ENCODE measurements at places on chromosomes 16 and 17.

DNA sequence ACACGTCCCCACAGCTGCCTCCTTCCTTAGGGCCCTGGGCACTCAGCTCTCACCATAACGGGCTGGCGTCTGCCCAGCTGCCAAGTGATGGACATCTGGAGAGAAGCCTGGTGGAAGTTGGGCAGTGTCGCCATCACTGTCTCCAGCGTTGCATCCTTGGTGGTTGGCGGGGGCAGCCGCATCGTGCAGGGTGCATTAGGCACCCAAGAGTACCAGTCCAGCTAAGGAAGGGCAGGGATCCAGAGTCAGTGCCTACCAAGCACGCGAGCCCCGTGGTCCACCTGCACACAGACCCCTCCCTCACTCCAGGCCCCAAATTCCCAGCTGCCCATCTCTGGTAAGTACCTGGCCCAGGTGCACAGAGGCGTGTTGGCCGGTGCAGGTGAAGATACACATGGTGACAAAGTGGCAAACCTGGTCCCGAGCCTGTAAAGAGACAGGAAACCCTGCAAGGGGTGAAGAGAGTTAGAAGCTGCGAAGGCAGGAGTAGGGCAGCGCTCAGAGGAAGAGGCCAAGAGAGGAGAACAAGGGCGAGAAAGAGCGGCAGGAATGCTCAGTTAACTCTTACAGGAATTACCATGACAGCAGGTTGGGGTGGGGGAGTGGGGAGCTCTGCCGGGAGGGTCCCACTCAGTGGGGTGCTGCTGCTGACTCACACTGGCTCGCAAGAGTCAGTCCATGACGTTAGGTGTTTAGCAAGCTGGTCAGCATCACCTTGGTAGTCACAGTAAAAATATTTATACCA is 9.5 kb downstream of the ALOX15 start:
- DNase-seq: no peak

GRCh38 chr16:65641049-65641761 is 519.3 kb upstream of the CDH11 start:
- no peak for DNase-seq

DNA sequence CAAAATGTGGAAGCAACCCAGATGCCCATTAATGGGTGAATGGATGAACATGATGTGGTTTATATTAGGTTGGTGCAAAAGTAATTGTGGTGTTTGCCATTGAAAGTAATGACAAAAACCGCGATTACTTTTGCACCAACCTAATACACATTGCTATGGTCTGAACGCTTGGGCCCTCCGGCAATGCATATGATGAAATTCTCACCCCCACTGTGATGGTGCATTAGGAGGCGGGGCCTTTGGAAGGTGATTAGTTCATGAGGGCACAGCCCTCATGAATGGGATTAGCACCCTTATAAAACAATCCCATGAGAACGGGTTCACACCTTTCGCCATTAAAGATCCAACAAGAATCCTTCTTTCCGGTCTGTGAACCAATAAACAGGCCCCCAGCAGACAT is 25.3 kb upstream of the PRM1 start:
- DNase-seq: no peak

DNA sequence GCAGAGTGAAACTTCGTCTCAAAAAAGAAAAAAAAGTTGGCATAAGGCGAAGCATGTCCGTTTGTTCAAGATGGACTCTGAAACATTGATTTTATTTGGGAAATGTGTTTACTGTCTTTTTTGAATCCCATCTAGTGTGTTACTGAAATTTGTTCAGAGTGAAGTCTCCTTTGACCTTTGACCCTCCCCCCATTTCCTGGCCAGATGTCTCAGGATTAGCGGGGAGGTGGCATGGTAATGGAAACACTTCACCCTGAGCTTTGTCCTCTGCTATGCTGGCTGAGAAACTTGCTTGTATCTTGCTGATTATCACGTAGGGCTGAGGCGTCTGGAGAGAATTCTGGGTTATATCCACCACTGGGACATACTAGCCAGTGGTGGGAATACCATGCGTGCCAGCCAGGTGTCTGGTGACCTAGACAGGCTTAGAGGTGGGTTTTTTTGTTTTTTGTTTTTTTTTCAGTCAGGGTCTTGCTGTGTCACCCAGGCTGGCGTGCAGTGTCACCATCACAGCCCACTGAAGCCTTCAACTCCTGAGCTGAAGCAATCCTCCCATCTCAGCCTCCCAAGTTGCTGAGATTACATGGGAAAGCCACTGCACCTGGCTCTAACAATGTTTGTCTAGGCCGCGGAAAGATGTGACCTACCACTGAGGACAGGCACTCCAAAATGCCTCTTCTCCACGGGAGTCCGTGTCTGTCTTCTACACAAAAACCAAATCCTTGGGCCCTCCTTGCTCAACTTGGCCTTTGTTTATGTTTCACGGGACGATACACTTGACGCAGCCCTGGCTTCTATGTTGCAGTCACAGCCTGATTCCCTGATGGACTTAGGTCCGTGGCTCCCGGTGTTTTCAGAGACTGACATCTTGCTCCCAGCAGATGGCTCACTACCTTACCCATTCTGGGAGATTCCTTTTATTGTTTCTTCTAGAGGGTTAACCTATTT is 6.6 kb upstream of the GALK1 start:
- no peak for DNase-seq

- peak; percentile 6 for DNase-seq
Observed at GRCh38 chr17:69326377-69327059, 415 bp downstream of the ABCA5 start.

DNA sequence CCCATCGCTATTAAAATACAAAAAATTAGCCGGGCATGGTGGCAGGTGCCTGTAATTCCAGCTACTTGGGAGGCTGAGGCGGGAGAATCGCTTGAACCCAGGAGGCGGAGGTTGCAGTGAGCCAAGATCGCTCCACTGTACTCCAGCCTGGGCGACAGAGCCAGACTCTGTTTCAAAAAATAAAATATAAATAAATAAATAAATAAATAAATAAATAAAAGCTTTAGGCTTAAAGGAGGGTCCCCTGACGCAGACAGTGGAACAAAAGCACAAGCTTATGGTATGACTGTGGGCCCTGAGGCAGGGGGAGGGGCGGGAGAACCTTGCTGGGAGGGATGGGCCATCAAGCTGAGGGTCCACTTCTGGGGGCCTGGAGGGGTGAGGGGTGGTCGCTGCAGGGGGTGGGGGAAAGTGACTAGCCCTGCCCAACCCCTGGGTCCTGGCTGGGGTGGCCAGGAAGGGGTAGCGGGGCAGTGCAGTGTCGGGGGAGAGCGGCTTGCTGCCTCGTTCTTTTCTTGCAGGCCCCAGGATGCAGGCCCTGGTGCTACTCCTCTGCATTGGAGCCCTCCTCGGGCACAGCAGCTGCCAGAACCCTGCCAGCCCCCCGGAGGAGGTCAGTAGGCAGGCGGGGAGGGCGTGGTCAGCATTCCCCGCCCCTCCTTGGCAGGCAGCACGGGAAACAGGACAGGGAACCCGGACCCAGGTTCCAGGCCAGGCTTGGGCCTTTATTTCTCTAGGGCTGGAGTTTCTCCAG is 4.7 kb downstream of the SERPINF1 start:
- no peak for DNase-seq

GRCh38 chr17:49739641-49740271 is 24.2 kb downstream of the FAM117A start:
- DNase-seq: peak; percentile 96

DNA sequence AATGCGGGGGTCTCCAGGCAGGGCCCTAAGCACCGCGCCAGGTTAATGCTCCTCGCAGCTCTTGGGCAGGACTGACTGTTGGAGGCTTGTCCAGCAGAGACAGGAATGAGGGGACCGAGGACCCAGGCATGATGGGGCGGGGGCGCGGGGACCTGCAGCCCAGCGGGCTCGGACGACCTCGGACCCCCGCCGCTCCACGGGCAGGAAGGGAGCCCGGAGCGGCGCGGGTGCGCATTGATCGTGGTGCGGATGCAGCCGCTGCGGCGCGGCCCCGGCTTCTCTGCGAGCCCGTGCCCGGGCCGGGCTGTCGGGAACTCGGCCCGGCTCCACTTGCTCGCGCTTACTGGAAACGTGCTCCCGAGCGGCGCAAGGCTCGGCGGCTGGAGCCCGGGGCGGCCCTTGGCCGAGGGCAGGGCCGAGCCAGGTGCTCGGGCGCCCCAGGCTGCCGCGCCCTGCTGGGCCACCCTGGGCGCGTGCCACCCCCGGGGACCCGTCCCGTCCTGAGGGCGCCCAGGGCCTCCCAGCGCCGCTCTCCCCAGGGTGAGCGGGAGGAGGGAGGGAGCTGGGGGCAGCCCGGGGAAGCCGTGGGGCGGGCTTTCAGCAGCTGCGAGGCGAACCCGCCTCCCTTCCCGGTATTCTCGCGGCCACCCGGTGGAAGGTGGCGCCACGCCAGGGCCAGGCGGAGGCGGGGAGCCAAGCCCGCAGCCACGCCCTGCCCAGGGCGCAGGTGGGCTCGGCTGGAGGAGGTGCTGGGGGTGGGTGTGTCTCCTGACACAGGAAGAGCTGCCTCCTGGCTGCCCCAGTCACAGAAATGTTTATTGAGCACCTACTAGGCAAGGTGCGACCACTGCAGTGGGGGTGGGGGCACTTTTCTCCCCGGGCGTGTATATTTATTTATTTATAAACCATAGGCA is 45.9 kb downstream of the SOCS3 start:
- DNase-seq: peak; percentile 68

DNA sequence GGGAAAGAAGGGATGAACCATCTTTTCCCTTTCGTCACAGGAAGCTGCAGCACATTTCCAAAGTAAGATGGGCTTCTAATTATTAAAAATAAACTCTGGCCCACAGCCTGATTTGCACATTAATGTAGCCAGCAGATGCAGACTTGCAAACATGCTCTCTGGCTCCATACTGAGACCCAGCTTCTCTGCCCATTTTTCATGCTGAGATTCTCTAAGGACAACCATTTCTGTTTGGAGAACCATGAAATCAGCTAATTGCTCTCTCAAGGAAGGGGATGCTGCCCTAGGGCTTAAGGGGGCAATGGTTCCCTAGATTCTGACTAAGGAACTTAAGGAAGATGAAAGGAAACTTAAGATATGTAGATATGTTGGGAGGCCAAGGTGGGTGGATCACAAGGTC is 63.0 kb upstream of the CES5A start:
- DNase-seq: no peak

DNA sequence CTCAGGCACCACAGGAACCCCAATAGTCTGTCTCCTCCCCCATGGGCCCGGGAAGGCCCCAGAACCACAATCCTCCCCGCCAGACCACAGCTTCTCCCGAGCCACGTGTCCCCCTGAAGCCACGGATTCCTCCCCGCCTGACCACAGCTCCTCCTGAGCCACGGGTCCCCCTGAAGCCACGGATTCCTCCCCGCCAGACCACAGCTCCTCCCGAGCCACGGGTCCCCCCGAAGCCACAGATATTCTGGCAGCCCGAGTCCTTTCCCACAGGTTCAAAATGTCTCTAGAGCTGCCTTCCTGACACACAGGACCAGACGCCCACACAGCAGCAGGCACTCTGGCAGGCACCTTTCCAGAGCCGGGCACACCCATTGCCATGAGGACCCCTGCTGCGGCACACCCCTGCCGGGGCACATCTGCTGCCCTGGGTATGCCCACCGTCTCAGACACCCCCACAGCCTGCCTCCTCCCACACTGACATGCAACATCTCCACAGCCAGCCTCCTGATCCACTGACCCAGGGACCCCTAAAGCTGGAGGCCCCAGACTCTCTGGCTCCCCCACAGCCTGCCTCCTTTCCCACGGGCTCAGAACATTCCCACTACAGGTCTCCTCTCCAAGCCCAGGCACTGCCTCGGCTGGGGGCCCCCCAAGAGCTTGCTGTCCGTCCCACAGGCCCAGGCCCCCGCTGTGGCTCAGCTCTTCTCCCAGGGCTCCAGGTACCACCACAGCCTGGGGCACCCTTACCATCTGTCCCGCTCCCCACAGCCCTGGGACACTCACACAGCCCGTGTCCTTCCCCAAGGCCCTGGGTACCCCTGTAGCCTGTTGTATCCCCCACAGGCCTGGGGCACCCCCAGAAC is 2.2 kb downstream of the KIAA0753 start:
- DNase-seq: no peak

DNA sequence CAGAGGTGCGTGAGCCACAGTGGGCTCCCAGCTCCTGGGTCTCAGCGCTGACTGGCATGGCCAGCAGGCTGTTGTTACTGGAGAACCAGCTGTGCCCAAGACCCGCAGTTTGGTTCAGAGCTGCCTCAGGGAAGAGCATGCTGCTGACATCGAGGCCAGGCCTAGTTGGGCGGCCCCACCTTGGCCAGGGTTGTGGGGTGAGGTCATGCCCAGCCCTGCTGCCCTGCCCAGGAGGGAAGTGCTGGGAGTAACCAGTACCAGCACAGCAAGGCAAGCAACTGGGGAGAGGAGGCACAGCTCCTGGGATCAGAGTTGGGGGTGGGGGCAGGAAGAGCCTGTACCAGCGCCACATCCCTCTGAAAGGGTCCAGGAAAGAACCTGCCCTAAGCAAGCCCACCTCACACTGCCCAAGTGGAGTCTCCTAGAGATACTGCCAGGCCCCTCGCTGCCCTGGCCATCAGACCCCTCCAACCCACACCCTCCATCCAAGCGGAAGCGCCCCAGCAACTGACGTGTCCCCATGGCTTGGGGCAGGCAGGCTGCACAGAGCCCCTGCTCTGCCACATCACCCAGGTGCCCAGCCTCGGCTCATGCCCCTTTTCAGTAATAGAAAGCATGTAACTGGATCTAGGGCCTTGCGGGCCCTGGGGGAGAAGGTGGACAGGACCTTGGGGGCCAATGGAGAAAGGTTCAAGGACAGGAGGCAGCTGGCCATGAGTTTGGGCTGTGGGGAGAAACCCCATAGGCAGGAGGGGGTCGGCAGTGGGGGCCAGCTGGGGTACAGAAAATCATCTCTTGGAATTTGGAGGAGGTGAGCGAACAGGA is 990 bp downstream of the DOK4 start:
- DNase-seq: no peak

- DNase-seq: no peak
Observed at GRCh38 chr17:47704116-47704515, 10.2 kb downstream of the TBKBP1 start.

DNA sequence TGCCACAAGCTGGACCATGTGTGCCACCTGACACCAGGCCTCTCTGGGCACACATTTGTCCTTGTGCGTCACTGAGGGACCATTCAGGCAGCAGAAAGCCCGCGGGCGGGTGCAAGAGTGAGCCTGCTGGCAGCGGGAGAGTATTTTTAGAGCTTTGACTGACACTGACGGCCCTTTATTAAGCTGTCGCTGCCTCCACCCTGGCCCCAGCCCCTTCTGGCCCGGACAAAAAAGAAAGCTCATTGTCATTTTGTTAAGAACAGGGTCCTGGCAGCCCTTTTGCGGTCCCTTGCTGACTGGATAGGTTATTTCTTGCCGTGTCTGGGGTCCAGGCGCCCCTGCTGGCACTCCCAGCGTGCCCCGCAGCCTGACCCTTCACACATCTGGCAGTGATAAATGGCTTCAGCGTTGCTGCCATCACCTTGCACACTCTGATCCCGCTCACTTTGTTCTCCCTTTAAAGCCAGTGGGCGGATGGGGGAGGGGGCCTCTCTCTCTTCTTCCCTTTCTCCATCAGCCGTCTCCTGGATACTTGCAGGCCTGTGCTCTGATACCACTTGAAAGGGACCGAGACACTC is 78.4 kb upstream of the NKD1 start:
- no peak for DNase-seq
